AG09319 (cell line): ENCODE measurements at places on chromosomes 4 and X.

DNA sequence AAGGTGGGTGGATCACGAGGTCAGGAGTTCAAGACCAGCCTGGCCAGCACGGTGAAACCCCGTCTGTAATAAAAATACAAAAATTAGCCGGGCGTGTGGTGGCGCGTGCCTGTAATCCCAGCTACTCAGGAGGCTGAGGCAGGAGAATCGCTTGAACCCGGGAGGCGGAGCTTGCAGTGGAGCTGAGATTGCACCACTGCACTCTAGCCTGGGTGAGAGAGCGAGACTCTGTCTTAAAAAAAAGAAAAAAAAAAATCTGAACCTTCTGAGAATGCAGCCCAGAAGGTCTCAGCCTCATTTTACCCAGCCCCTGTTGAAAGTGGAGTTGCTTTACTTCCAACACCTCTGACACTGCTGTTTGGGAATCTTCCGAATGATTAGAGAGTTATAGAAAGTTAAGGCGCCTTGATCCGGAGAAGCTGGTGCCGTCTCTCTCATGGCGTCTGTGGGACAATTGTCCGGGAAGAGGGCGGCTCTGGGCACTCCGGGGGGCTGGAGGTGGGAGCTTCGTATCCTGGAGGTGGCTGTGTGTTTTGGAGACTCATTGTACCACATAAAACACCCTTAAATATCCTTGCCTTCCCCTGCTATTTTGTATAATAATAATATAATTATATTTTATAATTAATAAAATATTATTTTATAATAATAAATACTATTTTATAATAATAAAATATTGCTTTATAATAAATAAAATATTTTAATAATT is 92.7 kb upstream of the PPP2R3B start:
- no peak for DNase-seq

DNA sequence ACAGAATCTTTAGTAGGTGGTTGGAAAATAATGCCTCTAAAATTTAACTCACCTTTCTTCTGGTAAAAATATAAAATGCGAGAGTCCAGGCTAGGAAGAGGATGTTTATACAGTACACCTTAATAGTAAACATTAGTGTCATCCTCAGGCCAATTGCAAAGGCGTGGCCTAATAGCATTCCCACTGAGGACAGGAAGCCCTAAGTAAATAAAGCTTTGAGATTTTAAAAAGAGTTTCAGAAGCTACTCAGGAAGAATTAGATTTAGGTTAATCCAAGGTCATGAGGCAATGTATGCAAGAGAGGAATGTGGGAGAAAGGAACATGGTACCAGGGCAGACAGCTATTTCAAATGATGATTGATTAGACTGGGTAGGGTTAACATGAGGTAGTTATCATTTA is 49.5 kb downstream of the RPGR start:
- no peak for DNase-seq

DNA sequence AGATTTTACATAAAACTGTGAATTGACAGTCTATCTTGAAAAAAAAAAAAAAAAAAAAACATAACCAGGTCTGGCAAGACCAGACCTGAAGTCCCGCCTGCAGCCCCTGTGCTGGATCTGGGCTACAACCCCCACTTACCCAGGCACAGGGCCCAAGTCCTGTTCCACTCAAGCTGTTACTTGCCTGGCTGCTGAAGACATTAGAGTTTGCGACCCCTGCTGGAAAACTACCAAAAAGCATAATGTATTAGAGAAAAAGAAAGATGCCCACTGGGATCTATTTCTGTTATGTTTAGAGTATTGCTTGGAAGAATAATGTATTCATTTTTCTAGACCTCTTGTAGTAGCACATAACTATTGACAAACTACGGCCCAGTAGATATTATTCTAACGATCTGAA is 4.7 kb downstream of the HS3ST1 start:
- no peak for DNase-seq

GRCh38 chr4:52250154-52250553 is 199.1 kb downstream of the SPATA18 start:
- no peak for DNase-seq

- DNase-seq: peak; percentile 73
Measured at GRCh38 chr4:87506974-87507701, 22.0 kb downstream of the SPARCL1 start.

DNA sequence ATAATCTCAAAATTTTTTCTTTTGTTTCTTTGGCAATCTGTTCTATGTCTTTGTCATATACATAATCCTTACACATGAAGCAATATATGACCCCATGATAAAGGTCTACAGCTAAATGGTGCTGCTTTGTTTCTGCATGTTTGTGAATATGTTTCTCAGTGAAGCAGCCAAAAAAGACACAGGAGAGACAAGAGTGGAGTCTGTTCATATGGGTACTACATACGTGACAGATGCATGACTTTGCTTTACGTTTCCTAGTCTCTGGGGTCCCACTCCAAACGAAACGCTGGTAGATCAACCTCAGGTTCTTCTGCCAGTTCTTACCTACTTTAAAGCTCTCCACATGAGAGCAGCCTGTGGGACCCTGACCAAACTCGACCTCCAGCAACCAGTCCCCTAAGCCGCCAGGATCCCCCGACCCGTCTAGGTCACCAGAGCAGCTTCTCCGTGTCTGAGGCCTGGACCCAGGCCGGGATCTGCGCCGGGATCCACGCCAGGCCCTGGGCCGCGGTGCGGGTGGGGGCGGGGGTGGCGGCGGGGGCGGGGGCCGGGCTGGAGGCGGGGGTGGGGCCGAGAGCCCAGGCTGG is 1.5 kb downstream of the USP51 start:
- no peak for DNase-seq

DNA sequence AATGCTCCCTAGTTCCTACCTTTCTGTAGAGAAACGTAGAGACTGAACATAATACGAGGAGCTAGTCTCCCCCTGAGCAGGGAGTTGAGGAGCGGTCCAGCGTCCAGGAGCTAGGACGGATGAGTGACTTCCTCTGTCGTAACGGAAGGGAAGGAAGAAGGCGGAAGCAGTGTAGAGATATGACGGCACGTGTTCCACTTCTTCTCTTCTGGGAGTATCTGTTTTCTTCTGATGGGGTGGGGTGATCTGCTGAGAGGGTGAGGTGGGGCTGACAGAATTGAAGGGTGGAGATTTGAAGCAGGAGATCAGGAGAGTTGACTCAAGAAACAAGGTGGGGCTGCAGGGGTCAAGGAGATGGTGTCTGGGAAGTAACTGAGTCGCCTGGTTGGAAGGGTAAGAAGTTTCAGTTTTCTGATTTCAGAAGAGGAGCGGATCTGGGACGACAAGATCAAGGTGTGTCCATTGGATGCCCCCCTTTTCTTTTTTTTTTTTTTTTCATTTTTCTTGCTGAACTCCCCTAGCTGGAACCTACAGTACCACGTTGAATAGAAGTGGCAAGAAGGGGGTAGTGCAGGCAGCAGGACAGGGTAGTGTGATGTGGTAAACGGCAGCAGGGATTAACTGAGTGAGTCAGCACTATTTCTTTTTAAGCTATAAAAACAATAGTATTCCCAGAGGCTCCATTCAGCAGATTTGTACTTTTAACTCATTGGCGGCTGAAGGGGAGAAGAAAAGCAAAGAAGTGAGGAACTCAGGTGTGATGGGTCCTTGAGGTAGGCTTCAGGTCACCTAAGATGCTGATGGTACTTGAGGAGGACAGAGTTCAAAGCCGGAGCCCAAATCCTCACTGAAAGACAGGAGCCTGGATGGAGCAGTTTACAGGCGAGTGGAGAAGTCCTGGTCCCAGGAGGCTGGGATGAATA is 50.8 kb upstream of the SETD7 start:
- no peak for DNase-seq

GRCh38 chrX:115560978-115561604 is at the start of gene PLS3:
Gene PLS3, plus strand, starts transcription at chrX:115561174. Its CDS starts 49,077 bp downstream, at chrX:115610251.
- peak; percentile 68 for DNase-seq

DNA sequence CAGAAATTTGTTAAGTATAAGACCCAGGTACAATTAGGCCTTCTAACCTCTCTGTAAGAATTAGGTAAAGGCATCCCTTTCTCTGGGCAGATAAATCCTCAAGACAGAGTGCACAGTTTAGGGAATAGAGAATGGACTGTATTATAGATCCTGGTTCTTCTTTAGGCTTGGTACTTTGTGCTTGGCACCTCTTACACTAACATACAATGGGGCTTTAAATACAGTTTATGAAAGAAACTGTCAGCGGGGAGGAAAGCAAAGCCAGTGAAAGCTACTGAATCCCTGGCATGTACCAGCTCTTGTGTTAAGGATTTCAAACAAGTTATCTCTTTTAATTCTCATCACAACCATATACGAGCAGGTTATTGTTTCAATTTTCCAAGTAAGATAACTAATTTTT is 1350.0 kb downstream of the ADGRL3 start:
- no peak for DNase-seq

- no peak for DNase-seq
Measured at GRCh38 chrX:152810403-152810802, 20.2 kb downstream of the CETN2 start.

DNA sequence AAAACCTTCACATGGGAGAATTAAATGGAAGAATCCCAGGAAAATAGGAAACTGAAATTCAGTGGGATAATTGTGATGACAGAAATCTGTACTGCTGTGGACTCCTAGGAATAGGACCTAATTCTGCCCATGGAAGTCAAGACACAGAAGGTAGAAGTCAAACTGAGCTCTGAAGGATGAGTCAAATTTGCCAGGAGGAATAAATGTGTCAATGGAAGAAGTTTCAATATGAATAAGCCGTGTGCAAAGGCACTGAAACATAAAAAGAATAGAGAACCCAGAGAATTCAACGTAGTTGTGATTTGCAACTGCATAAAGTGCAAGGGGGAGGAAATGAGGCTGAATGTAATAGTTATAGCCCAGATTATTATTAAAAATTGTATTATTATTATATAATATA is 11.6 kb downstream of the ENAM start:
- DNase-seq: no peak

GRCh38 chr4:7964890-7965662 is 25.4 kb upstream of the AFAP1 start:
- DNase-seq: no peak

DNA sequence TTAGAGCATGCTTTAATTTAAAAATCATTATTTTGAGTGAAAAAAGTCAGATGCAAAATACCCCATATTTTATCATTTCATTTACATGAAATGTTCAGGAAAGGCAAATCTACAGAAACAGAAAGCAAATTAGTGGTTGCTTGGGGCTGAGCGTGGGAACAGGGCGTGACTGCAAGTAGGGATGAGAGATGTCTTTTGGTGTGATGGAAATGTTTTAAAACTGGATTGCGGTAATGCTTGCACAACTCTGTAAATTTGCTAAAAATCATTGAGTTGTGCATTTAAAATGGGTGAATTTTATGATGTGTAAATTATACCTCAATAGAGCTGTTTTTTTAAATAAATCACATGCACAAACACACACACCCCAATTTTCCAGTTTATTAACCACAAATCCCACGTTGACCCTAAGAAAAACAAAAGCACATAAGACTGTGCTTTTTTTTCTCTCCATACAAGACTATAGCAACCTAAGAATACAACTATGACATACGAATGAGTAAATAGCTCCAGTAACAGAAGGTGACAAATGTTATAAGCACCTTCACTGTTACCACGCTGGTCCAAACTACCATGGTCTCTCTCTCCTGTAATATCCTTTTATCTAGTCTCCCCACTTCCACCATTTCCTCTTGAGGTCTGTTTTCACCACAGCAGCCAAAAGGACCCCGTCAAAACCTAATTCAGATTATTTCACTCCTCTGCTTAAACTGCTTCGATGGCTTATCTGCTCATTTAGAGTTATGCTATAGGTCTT is 37.2 kb downstream of the FRMD7 start:
- DNase-seq: no peak

DNA sequence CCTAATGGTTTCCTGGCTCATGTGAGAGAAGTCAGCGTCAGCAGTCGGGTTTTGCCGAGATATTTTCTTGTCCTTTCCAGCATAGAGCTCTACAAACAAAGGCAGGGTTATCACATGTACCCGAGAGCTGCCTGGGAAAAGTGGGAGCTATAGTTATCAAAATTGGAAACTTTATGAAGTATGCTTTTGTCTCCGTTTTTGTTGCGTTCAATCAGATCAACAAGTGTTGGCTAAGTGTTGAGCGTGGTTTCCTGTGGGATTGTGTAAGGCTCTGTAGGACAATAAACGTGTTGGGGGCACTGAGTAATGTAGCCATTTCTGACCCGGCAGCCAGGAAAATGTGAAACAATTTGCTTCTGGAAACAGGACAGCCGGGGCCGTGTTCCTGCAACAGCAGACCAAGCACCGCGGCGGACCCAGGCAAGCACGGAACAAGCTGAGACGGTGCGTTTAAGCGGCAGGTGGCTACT is at the start of gene BMX:
Gene BMX (plus strand): TSS at position 311 of the 470 bp plus-strand sequence. CDS start 7,547 bp downstream, outside the sequence.
- no peak for DNase-seq

DNA sequence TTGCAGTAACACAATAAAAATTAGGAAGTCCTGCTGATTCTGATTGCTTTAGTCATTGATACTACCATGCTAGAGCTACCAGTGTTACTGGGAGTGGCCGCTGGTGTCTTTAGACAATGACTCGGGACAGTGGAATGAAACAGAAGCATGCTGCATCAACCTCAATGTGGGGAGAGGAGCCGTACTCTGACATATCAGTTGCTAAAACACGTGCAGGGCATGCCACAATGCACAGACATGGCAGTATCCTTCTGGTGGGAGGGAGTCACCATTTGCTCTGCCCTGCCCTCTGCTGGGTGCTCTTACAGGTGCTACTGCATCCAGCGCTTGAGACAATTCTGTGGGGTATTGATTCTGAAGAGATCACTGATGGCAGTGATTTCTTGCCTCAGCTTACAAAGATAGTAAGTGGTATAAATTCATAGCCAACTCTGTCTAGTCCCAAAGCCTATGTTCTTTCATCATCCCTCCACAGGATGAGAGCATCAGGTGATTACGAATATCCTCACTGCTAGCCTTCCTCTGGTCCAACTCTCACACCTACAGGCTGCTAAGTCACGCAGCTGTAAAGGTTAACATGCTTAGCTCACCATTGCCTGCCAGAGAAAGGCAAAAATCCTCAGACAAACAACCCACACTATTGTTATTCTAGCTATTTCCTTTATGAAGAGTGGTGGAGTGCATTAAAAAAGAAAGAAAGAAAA is 43.7 kb downstream of the NSG1 start:
- DNase-seq: peak; percentile 52

DNA sequence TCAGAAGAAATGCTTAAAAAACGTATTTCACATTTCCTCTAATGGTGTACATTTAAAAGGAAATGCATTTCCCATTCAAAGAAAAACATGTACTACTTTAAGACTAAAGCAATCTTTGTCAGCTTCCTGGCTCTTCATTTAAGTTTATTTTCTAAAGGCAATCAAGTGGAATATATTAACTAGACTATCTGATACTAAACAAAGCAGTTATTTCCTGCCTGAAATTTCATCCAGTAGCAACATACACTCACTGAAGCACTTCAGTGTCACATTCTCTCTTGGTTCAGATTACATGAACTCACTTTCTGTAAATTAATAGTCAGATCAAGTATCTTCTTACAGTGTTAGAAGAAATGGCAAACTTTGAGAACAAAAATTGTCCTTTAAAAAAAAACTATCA is 42.5 kb downstream of the LRBA start:
- no peak for DNase-seq

DNA sequence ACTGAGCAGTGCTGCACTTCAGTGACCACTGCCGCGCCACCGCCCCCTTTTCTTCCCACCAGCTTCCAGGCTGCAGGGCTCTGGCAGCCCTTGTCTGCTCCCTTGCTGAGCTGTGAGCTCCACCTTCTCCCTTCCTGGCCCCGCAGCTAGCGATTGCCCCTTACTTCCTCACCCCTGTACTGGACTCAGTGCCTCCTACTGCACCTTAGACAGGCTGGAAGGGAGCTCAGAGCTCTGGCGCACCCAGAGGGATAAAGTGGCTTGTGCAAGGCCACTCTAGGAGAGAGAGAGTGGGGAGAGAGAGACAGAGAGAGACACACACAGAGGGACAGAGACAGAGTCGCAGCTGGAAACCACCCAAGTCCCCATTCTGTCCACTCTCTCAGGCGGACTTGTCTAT is 6.0 kb downstream of the RASL11B start:
- no peak for DNase-seq

- DNase-seq: no peak
Measured at GRCh38 chr4:19030536-19030935, 1009.0 kb upstream of the LCORL start.
